ENCODE measurements at places on chromosomes 11 and 22. TPM values are rescaled to one million over a fixed set of nuclear protein-coding genes. Genes with fewer than 3 reads are reported as not detected.

The SH3BP1 gene
- 1.9 TPM for total RNA-seq

The UVRAG gene
- 11.6 TPM for total RNA-seq

The TMEM86A gene
- total RNA-seq, result 3.9 TPM

The ZP1 gene
- not detected for total RNA-seq

The VSTM5 gene
- not detected for total RNA-seq

The CHRM1 gene
- not detected for total RNA-seq

The RCOR2 gene
- total RNA-seq, result 0.28 TPM

The SLC6A5 gene
- total RNA-seq, result not detected

The ASRGL1 gene
- total RNA-seq, result 6.8 TPM

The MMP27 gene
- not detected for total RNA-seq

DNA sequence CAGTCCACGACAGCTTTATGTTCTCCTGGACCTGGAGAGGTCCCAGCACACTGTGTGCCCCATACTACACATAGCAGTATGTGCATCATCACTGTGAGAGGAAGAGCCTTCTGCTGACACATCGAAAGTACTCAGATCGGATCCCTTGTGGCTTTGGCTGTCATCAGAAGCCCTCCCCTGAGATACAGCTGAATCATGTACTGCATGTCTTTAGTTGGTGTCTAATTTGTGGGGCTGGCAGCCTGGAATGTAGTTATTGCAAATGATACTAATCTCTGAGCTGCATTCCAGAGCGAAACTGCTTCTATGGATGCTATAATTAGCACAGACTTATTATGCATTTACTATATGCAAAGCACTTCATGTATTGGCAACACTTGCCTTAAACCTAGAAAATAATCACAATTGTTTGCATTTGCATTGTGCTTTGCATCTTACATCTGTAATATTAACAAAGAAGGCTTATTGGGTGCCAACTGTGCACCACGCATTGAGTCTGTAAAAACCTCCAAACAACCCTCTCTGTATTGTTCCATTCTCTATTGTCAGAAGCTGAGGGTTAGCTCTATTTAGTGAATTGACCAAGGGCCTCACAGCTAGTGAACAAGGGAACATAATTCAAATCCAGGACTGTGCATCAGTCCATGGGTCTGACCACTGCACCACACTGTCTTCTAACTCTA is 89.2 kb upstream of the CRTAM start:
- no peak overlapping the region for H3K4me3 ChIP-seq
- no peaks in the 10 kb centered on the region for H3K36me3 ChIP-seq
- H3K4me1 ChIP-seq, result no peaks in the 10 kb centered on the region
- DNase-seq, result no peak
- no peaks in the 10 kb centered on the region for H3K27me3 ChIP-seq

- DNase-seq, result no peak
- no peaks in the 10 kb centered on the region for H3K4me1 ChIP-seq
- H3K4me3 ChIP-seq, result no peak overlapping the region
These were observed 8.0 kb upstream of the HIKESHI start for GRCh38 chr11:86294026-86294425.

DNA sequence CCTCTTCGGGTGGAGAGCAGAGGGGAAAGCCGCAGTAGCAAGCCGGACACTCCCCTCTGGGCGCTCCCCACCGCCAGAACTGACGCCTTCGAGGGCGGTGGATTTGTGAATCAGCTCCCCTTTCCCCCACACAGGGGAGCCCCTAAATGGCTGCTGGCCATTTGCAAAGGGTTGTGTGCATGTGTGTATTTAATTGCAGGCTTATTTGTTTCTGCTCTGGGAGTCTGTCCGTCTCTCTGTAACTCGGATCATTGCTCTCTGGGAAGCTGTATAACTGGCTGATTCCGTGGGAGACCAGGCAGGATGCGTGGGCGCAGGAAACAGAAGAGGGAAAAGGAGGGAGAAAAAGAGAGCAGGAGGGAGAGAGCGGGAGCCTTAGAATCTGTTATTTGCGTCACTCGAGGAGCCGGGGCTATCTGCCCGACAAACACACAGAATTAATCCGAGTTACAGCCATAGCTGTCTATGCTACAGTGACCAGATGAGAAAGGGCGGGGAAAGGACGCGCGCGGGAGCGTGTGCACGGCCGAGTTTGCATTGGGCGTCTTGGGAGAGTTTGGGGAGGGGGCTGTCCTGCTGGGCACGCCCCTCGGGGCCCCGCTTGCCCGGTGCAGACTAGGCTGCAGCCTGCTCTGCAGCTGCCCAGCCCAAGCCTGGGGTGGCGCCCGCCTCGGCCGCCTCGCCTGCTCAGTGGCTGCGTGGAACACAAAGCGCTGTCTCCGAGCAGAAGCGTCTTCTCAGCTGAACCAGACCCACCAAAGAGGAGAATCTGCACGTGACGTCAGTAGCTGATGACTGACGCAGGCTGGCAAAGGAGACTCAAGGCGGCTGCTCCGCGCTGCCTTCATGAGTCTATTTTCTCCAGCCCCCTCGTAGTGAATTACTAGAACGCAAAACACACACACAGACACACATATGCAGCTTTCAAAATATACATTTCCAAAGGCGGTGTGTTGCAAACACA is 105.3 kb upstream of the HSD17B12 start:
- peaks cover 8% of the 10 kb centered on the region for H3K27me3 ChIP-seq
- DNase-seq, result no peak
- H3K27ac ChIP-seq, result no peak overlapping the region
- peaks cover 33% of the 10 kb centered on the region for H3K4me1 ChIP-seq
- no peaks in the 10 kb centered on the region for H3K36me3 ChIP-seq

- H3K27ac ChIP-seq, result peak overlapping the region; percentile 90
- H3K4me1 ChIP-seq, result peaks cover 19% of the 10 kb centered on the region
- no peaks in the 10 kb centered on the region for H3K27me3 ChIP-seq
- peak; percentile 79 for DNase-seq
These were observed 1.8 kb upstream of the PACS1 start for GRCh38 chr11:66068154-66068821.

DNA sequence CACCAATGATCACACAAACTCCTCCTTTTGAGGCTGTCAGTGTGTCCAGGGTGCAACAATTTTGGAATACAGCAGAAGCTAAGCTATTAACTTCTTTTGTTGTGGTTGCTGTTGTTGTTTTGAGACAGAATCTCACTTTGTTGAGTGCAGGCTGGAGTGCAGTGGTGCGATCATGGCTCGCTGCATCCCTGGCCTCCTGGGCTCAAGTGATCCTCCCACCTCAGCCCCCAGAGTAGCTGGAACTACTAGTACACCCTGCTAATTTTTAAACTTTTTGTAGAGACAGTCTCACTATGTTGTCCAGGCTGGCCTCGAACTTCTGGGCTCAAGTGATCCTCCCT is 22.0 kb downstream of the GSTT2B start:
- no peaks in the 10 kb centered on the region for H3K4me1 ChIP-seq
- H3K27me3 ChIP-seq, result no peaks in the 10 kb centered on the region
- no peak overlapping the region for H3K27ac ChIP-seq
- H3K36me3 ChIP-seq, result no peaks in the 10 kb centered on the region
- H3K4me3 ChIP-seq, result no peak overlapping the region

DNA sequence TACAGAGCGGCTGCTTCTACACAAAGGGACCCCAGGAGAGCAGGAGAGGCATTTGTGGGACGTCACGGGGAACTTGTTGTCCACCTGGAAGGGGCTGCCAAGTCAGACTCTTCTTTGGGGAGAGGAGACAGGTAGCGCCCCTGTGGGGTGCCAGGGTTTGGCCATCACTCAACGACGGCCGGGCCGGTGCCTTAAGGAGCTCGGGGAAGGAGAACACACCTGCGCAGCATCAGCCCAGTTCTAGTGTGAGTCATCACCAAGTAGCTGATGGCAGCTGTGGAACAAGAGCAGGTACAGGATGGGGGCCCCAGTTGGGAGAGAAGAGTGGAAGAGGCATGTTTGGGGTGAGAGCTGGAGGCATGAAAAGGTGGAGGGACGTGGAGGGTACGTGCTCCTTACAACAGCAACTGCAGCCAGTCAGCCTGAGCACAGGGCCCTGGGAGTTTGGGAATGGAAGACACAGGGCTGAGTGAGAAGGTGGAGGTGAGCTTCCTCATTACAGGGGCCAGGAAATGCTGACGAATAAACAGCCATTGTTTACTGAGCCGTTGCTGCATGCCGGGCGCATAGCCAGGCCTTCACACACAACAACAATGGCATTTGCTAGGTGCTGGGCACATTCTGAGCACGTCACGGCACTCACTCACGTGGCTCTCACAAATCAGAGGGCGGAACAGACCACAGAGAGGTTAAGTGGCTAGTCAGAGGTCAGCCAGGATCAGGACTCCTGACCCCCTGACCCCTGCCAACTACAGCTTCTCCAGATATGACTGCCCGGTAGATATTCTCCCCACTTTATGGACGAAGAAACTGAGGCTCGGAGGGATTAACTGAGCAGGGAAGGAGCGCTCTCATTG is 29.1 kb upstream of the TP53I11 start:
- no peak overlapping the region for H3K27ac ChIP-seq
- DNase-seq, result no peak
- no peaks in the 10 kb centered on the region for H3K27me3 ChIP-seq

GRCh38 chr11:134939031-134939430 is 527.0 kb upstream of the B3GAT1 start:
- H3K27me3 ChIP-seq, result no peaks in the 10 kb centered on the region
- DNase-seq, result no peak
- no peaks in the 10 kb centered on the region for H3K4me1 ChIP-seq
- H3K27ac ChIP-seq, result no peak overlapping the region
- no peak overlapping the region for H3K4me3 ChIP-seq

- H3K36me3 ChIP-seq, result no peaks in the 10 kb centered on the region
- H3K4me3 ChIP-seq, result no peak overlapping the region
- H3K27ac ChIP-seq, result no peak overlapping the region
- no peaks in the 10 kb centered on the region for H3K27me3 ChIP-seq
- DNase-seq, result no peak
These were observed 300.2 kb downstream of the LARGE1 start for GRCh38 chr22:33620085-33620484.

DNA sequence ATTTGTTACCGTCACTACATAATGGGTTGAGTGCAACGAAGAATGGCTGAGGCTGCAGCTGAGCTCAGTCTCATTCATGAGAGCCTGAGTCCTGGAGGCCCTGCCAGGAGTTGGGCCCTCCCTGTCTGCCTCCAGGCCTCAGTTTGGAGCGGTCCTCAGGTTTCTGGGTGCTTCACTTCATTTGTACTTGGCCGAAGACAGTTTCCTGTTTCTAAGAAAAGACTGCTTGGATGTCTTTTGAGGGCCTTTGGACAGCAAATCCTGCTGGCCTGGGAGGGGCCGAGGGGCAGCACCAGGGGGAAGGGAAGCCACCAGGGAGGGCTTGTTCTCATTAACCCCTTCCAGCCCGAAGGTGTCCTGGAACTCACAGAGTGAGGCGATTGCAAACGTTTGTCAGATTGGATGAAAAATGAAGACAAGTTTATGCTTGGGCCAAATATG is 163.1 kb downstream of the ETS1 start:
- peak overlapping the region; percentile 59 for H3K27ac ChIP-seq
- no peaks in the 10 kb centered on the region for H3K36me3 ChIP-seq
- H3K4me3 ChIP-seq, result no peak overlapping the region
- peak; percentile 67 for DNase-seq
- peaks cover 22% of the 10 kb centered on the region for H3K4me1 ChIP-seq
- H3K27me3 ChIP-seq, result no peaks in the 10 kb centered on the region

- DNase-seq, result no peak
- H3K27me3 ChIP-seq, result no peaks in the 10 kb centered on the region
- H3K36me3 ChIP-seq, result no peaks in the 10 kb centered on the region
- peaks cover 4% of the 10 kb centered on the region for H3K4me1 ChIP-seq
- H3K4me3 ChIP-seq, result no peak overlapping the region
- H3K27ac ChIP-seq, result no peak overlapping the region
These were observed 1.5 kb downstream of the TUB start for GRCh38 chr11:8082391-8083087.

DNA sequence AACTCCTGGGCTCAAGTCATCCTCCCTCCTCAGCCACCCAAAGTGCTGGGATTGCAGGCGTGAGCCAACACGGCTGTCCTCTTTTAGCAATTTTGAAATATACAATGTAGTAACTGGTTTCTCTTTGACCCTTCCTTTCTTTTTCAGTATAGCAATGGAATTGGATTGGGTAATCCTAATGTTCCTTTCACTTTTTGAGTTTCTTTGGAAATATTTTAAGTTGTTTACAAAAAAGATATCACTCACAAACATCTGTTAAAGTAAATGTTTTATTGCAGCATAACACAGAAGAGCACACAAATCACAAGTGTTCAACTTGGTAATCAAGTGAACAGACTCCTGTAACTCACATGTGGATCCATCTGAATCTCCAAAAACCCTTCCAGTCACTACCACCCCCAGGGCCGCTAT is 44.6 kb upstream of the EP300 start:
- no peaks in the 10 kb centered on the region for H3K27me3 ChIP-seq
- no peak overlapping the region for H3K27ac ChIP-seq
- no peak for DNase-seq
- no peaks in the 10 kb centered on the region for H3K36me3 ChIP-seq
- peaks cover 6% of the 10 kb centered on the region for H3K4me1 ChIP-seq
- H3K4me3 ChIP-seq, result no peak overlapping the region

GRCh38 chr22:41091132-41092022 is 1.0 kb upstream of the EP300 start:
- H3K27ac ChIP-seq, result peak overlapping the region; percentile 100
- no peaks in the 10 kb centered on the region for H3K36me3 ChIP-seq

GRCh38 chr11:1219834-1220815 is 2.7 kb upstream of the MUC5B start:
- peak; percentile 15 for DNase-seq
- no peaks in the 10 kb centered on the region for H3K36me3 ChIP-seq
- no peak overlapping the region for H3K27ac ChIP-seq
- no peaks in the 10 kb centered on the region for H3K27me3 ChIP-seq
- no peaks in the 10 kb centered on the region for H3K4me1 ChIP-seq
- no peak overlapping the region for H3K4me3 ChIP-seq

GRCh38 chr11:94672636-94673035 is 95.5 kb upstream of the AMOTL1 start:
- DNase-seq, result peak; percentile 58
- H3K27me3 ChIP-seq, result no peaks in the 10 kb centered on the region
- H3K27ac ChIP-seq, result peak overlapping the region; percentile 88
- peaks cover 44% of the 10 kb centered on the region for H3K4me1 ChIP-seq

GRCh38 chr22:19057999-19058491 is 64.2 kb downstream of the DGCR2 start:
- H3K4me1 ChIP-seq, result peaks cover 6% of the 10 kb centered on the region
- peaks cover 3% of the 10 kb centered on the region for H3K36me3 ChIP-seq
- H3K4me3 ChIP-seq, result no peak overlapping the region
- no peak for DNase-seq
- H3K27me3 ChIP-seq, result no peaks in the 10 kb centered on the region

DNA sequence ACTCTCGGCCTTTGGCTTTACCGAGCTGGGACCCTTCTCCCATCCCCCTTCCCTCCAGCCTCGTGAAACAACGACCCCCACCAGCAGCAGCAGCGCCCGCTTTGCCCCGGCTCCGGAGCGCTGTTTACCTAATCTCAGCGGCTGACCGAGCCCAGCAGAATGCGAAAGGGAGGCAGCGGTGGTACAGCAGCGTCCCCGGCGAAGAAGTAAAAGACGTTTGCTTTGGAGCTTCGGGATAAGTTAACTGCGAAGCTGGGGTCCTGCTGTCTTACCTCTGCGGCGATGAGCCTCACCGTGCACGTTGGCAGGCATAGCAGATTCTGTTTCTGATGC is 2.0 kb upstream of the LARGE1 start:
- H3K36me3 ChIP-seq, result no peaks in the 10 kb centered on the region
- peak overlapping the region; percentile 69 for H3K4me3 ChIP-seq
- DNase-seq, result peak; percentile 19
- no peaks in the 10 kb centered on the region for H3K27me3 ChIP-seq
